ENCODE measurements at places on chromosomes 1 and 21.

- DNase-seq: no peak
Measured at GRCh38 chr1:8142955-8143629, 117.0 kb upstream of the ERRFI1 start.

DNA sequence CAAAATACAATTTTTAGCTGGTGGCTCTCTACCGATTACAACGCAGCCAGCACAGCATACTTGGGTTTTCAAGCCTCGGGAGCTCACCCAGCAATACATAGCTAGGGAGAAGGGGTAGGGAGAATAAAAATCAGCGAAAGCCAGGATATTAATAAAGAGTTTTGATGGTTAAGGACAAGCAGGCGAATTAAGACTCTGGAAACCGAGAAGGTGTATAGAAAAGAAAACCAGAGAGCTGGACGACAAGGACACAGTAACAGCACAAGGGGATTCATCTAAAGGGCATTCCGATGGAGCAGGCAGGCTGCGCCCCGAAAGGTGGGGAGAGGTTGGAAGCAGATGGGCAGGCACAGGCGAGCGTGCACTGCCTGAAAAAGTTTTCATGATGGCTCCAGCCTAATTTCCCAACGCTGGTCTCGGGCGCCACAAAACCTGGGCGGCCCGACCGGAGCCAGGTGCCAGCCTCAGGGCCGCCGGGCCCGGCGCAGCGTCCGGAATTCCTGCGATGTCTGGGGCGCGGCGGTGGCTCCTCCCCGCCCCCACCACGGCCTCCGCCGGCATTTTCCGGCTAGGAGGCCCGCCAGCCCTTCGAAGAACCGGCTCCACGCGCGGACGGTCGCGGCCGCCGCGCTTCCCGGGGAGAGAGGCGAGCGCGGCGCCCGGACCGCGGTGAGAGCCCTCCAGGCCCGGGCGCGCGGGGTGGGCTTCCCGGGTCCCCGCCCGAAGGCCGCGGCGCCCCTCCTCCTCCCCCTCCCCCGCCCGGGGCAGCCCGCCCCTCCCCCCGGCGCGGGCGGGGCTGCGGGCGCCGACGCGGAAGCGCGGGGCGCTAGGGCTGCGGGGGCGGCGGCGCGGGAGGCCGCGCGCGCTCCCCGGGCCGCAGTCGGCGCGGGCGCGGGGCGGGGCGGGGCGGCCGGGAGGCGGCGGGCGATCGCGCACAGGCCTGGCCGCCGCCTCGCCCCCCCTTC is 774 bp upstream of the DYRK1A start:
- no peak for DNase-seq

GRCh38 chr1:33163621-33164519 is 18.0 kb downstream of the TRIM62 start:
- DNase-seq: no peak

GRCh38 chr1:198830412-198830811 is 191.6 kb downstream of the PTPRC start:
- no peak for DNase-seq

- no peak for DNase-seq
Measured at GRCh38 chr1:30400507-30400906, 322.9 kb downstream of the MATN1 start.

DNA sequence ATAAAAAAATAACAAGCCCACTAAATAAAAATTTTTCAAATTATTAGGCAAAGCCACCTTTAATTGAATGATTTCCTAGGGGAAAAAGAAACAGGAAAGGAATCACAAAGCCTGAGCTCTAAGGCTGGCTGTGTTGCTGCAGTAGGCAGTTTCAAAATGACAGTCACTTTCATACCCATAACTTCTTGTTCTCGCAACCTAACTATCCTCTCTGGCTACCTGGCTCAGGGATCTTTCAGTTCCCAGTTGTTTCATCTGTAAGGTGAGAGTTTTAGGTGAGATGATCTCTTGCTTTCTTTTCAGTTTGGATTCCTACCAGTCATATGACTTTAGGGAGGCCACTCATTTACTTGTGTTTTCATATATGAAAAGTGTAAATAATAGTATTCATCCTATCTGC is 226.1 kb downstream of the ASTN1 start:
- DNase-seq: no peak

- DNase-seq: no peak
Measured at GRCh38 chr21:44477712-44478111, 22.4 kb downstream of the LRRC3 start.

GRCh38 chr1:56320464-56321149 is 258.8 kb downstream of the PLPP3 start:
- DNase-seq: no peak

- no peak for DNase-seq
Measured at GRCh38 chr1:187624812-187625545, 796.2 kb downstream of the PLA2G4A start.

- DNase-seq: no peak
Measured at GRCh38 chr1:31792541-31792940, 23.3 kb downstream of the SPOCD1 start.

GRCh38 chr1:162072740-162073139 is 3.2 kb downstream of the NOS1AP start:
- no peak for DNase-seq

GRCh38 chr1:46333300-46334029 is 7.1 kb upstream of the NSUN4 start:
- no peak for DNase-seq

DNA sequence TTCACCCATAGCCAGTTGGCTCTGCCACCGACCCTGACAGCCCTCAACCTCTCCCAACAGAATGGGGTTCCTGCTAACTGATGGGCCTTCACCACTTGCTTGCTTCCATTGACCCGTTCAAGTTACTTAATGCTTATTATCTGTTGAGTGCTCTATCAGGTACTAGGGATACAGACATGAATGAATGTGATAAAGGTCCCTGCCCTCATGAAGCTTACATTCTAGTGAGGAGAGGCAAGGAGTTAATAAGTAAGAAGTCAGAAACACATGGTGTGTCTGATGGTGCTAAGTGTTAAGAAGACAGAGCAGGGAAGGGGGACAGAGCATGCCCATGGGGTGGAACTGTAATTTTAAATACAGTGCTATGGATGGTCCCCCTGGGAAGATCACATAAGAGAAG is 107.5 kb upstream of the JUN start:
- DNase-seq: no peak

- DNase-seq: no peak
Measured at GRCh38 chr1:97108179-97108578, 386.6 kb downstream of the PTBP2 start.

Measured in activated T-helper 1 cell treated with Interleukin-2 at 50 U/mL for 16 hours (primary cell).